T-helper 2 cell treated with Interferon-gamma antibody and Interleukin-4, amounts not matched to agents 100 ng/mL and 5 ng/mL, for 36 hours (primary cell): ENCODE measurements at places on chromosomes 4 and X. TPM values are rescaled to one million over a fixed set of nuclear protein-coding genes. Genes with fewer than 3 reads are reported as not detected.

The GAGE2A gene
- total RNA-seq, result not detected in 2 replicates

The BST1 gene
- 1.5 and 2.0 TPM in 2 replicates for total RNA-seq

The TMEM150C gene
- total RNA-seq, result not detected in 2 replicates

The ZMYM3 gene
- 20.9 and 21.8 TPM in 2 replicates for total RNA-seq

The BMP2K gene
- 17.5 and 17.6 TPM in 2 replicates for total RNA-seq

The HEPH gene
- 0.18 TPM in 1 of 2 replicates, not detected in the other for total RNA-seq

The IL13RA1 gene
- total RNA-seq, result 0.09 TPM in 1 of 2 replicates, not detected in the other

The SPANXD gene
- not detected in 2 replicates for total RNA-seq

The FABP2 gene
- total RNA-seq, result not detected in 2 replicates

The PPARGC1A gene
- total RNA-seq, result not detected in 2 replicates

The ADD1 gene
- total RNA-seq, result 250 and 254 TPM in 2 replicates

The PDS5A gene
- total RNA-seq, result 109 and 114 TPM in 2 replicates

The CFAP47 gene
- not detected in 2 replicates for total RNA-seq

The CACNA1F gene
- 0.14 and 0.36 TPM in 2 replicates for total RNA-seq

The F8A3 gene
- 25.3 and 29.6 TPM in 2 replicates for total RNA-seq

The HAUS3 gene
- 27.5 and 28.0 TPM in 2 replicates for total RNA-seq

The AFAP1 gene
- 6.2 and 6.7 TPM in 2 replicates for total RNA-seq

The LRIT3 gene
- 0.09 and 0.18 TPM in 2 replicates for total RNA-seq

The TLR2 gene
- 3.9 and 4.5 TPM in 2 replicates for total RNA-seq

The CHIC2 gene
- total RNA-seq, result 12.2 and 14.0 TPM in 2 replicates

The GYPA gene
- total RNA-seq, result not detected in 2 replicates

The C4orf36 gene
- total RNA-seq, result 0.30 TPM in 1 of 2 replicates, not detected in the other

The CENPVL1 gene
- not detected in 2 replicates for total RNA-seq

The AKAP4 gene
- total RNA-seq, result not detected in 2 replicates

The NDP gene
- total RNA-seq, result not detected in 2 replicates

The ODAM gene
- not detected in 2 replicates for total RNA-seq

The PCDH11X gene
- not detected in 2 replicates for total RNA-seq

The MYOZ2 gene
- not detected in 2 replicates for total RNA-seq

The PPP1R2C gene
- not detected in 2 replicates for total RNA-seq

The IL2 gene
- total RNA-seq, result 0.75 and 1.3 TPM in 2 replicates

The TMEM144 gene
- total RNA-seq, result 0.14 TPM in 1 of 2 replicates, not detected in the other

The TLR1 gene
- 5.0 and 5.1 TPM in 2 replicates for total RNA-seq

The DOK7 gene
- total RNA-seq, result not detected in 2 replicates

The EPGN gene
- 1.3 TPM in 2 replicates for total RNA-seq

The CXCL1 gene
- not detected in 2 replicates for total RNA-seq

The VCX3A gene
- not detected in 2 replicates for total RNA-seq

The CFI gene
- total RNA-seq, result 0.09 TPM in 1 of 2 replicates, not detected in the other

The CFP gene
- total RNA-seq, result 14.8 and 19.3 TPM in 2 replicates

The EDA2R gene
- total RNA-seq, result 4.0 and 4.2 TPM in 2 replicates

The NPY2R gene
- total RNA-seq, result not detected in 2 replicates

The IRS4 gene
- not detected in 2 replicates for total RNA-seq

The NAAA gene
- 37.7 and 40.9 TPM in 2 replicates for total RNA-seq

The ITIH6 gene
- total RNA-seq, result not detected in 2 replicates

The HDX gene
- total RNA-seq, result 2.6 and 2.7 TPM in 2 replicates

The MAGEA12 gene
- total RNA-seq, result not detected in 2 replicates

The ADH1A gene
- not detected in 2 replicates for total RNA-seq

The PABPC5 gene
- total RNA-seq, result not detected in 2 replicates

The NUDT10 gene
- total RNA-seq, result 0.11 and 0.39 TPM in 2 replicates

The MAGEA4 gene
- total RNA-seq, result not detected in 2 replicates

The SMIM20 gene
- total RNA-seq, result 15.2 TPM in 2 replicates

The ARHGEF9 gene
- total RNA-seq, result 18.8 and 22.5 TPM in 2 replicates

The UGT2A1 gene
- total RNA-seq, result not detected in 2 replicates

The IL2RG gene
- 502 and 503 TPM in 2 replicates for total RNA-seq

The CT45A5 gene
- 0.23 TPM in 1 of 2 replicates, not detected in the other for total RNA-seq

The OTUD6A gene
- total RNA-seq, result not detected in 2 replicates

The PAGE4 gene
- not detected in 2 replicates for total RNA-seq
